ENCODE measurements at places on chromosomes 7 and 10.

- peaks cover 3% of the 10 kb centered on the region for H3K27me3 ChIP-seq
- no peak for ATAC-seq
- H3K4me3 ChIP-seq: peak overlapping the region; percentile 73
- H3K4me1 ChIP-seq: peaks cover 66% of the 10 kb centered on the region
These were observed 140.1 kb downstream of the PLXNA4 start for GRCh38 chr7:132436121-132436520.

- no peak overlapping the region for H3K4me3 ChIP-seq
- H3K36me3 ChIP-seq: no peaks in the 10 kb centered on the region
- H3K27ac ChIP-seq: no peak overlapping the region
- H3K4me1 ChIP-seq: no peaks in the 10 kb centered on the region
- no peak for ATAC-seq
These were observed 110.7 kb downstream of the WDR37 start for GRCh38 chr10:1166828-1167275.

DNA sequence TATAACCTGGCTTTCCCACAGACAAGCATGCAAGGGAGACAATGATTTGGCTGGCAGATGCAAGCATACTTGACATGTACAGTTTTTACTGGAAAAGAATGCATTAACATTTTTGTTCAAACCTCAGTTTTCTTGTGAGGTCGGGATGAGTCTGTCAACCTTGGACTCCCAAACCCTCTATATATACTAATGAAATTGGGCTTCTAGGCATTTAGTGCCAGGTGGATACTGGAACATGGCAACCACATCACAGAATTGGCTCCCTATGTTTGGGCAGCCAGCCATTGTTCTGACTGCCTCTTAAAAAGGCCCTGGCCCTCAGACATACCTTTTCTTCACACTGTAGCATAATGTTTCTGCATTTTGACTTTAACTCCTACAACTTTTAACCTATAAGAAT is 39.1 kb downstream of the CDK6 start:
- peaks cover 33% of the 10 kb centered on the region for H3K36me3 ChIP-seq
- H3K4me1 ChIP-seq: peaks cover 20% of the 10 kb centered on the region
- no peaks in the 10 kb centered on the region for H3K27me3 ChIP-seq
- H3K4me3 ChIP-seq: no peak overlapping the region
- no peak for ATAC-seq
- no peak overlapping the region for H3K27ac ChIP-seq

GRCh38 chr7:3721422-3721821 is 420.4 kb downstream of the SDK1 start:
- no peak overlapping the region for H3K27ac ChIP-seq
- H3K36me3 ChIP-seq: no peaks in the 10 kb centered on the region
- no peaks in the 10 kb centered on the region for H3K27me3 ChIP-seq
- no peak for ATAC-seq
- no peaks in the 10 kb centered on the region for H3K4me1 ChIP-seq

DNA sequence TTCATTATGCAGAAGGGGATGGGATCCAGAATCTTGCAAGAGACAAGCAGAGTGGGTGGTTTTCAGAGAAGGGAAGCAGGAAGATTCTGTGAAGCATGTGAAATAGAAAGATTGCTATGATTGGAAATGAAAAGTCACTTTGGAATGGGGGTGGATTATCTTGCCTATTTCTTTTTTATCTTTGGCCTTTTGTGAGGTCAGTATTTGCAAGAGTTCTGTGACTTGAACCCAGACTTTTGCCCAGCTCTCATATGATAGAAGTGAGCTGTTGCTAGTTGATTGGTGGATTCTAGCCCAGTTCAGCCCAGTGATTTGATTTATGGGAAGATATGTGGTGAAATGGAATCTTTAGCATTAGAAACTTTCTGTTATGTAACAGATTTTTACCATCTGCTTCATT is 17.1 kb downstream of the ENTPD7 start:
- no peak for ATAC-seq
- no peak overlapping the region for H3K4me3 ChIP-seq
- H3K4me1 ChIP-seq: peaks cover 5% of the 10 kb centered on the region
- no peaks in the 10 kb centered on the region for H3K27me3 ChIP-seq
- no peak overlapping the region for H3K27ac ChIP-seq

- no peaks in the 10 kb centered on the region for H3K36me3 ChIP-seq
- ATAC-seq: no peak
- H3K4me1 ChIP-seq: no peaks in the 10 kb centered on the region
- H3K4me3 ChIP-seq: no peak overlapping the region
These were observed 13.6 kb downstream of the PTPRE start for GRCh38 chr10:127920306-127921074.

- no peak for ATAC-seq
- H3K4me3 ChIP-seq: no peak overlapping the region
- H3K27me3 ChIP-seq: no peaks in the 10 kb centered on the region
- H3K4me1 ChIP-seq: no peaks in the 10 kb centered on the region
- H3K36me3 ChIP-seq: no peaks in the 10 kb centered on the region
These were observed 256.6 kb upstream of the KLF6 start for GRCh38 chr10:4041635-4042034.

Measured in activated T-helper 17 cell treated with anti-CD3 and anti-CD28 coated beads, Interleukin-2, amount 50 U/mL, for 72 hours (primary cell).